Right ventricle myocardium superior (tissue), 1 donor: ENCODE measurements at places on chromosomes 12 and 14. TPM values are rescaled to one million over a fixed set of nuclear protein-coding genes. Genes with fewer than 3 reads are reported as not detected.

Gene TOMM20L
- total RNA-seq, result not detected

Gene COCH
- 0.51 TPM for total RNA-seq

Gene P2RX2
- not detected for total RNA-seq

Gene CCDC197
- 1.3 TPM for total RNA-seq

Gene IL26
- not detected for total RNA-seq

Gene ACSS3
- total RNA-seq, result 25.8 TPM

Gene CCDC92
- 54.0 TPM for total RNA-seq

Gene INSM2
- not detected for total RNA-seq

Gene POTEG
- not detected for total RNA-seq

Gene TSHR
- not detected for total RNA-seq

Gene CEBPE
- not detected for total RNA-seq

Gene SLC4A8
- total RNA-seq, result 0.89 TPM

Gene PARPBP
- total RNA-seq, result 0.24 TPM

Gene NFATC4
- total RNA-seq, result 25.6 TPM

Gene SLC25A21
- 0.78 TPM for total RNA-seq

Gene CLEC2A
- not detected for total RNA-seq

Gene GRIP1
- total RNA-seq, result 4.1 TPM

Gene FITM1
- 126 TPM for total RNA-seq

Gene OAS2
- 3.7 TPM for total RNA-seq

Gene RAPGEF3
- total RNA-seq, result 30.6 TPM

Gene CCDC38
- total RNA-seq, result 0.08 TPM

Gene PKP2
- 400 TPM for total RNA-seq

Gene TAS2R8
- not detected for total RNA-seq

Gene TRHDE
- 1.5 TPM for total RNA-seq

Gene EEA1
- total RNA-seq, result 22.1 TPM

Gene BIN2
- 1.5 TPM for total RNA-seq

Gene SLC38A2
- 144 TPM for total RNA-seq

Gene CCDC177
- total RNA-seq, result not detected

Gene SLC2A14
- not detected for total RNA-seq

Gene RECQL
- 18.0 TPM for total RNA-seq

Gene ENDOU
- 0.11 TPM for total RNA-seq

Gene TMBIM6
- total RNA-seq, result 233 TPM

Gene ADAMTS20
- not detected for total RNA-seq

Gene LPAR5
- total RNA-seq, result 7.3 TPM

Gene OR6C1
- total RNA-seq, result not detected

Gene KRT75
- total RNA-seq, result not detected

Gene TCL1B
- not detected for total RNA-seq

Gene GALNT9
- total RNA-seq, result not detected

Gene RTN1
- total RNA-seq, result 1.1 TPM

Gene SCN8A
- total RNA-seq, result 0.13 TPM

Gene NKX2-1
- not detected for total RNA-seq

Gene P2RX7
- 1.7 TPM for total RNA-seq

Gene GLT8D2
- total RNA-seq, result 6.1 TPM

Gene GPR135
- 1.4 TPM for total RNA-seq

Gene TEP1
- total RNA-seq, result 9.3 TPM

Gene LAG3
- 0.22 TPM for total RNA-seq

Gene GPR162
- 4.4 TPM for total RNA-seq

Gene RDH5
- total RNA-seq, result 10.1 TPM

Gene PLEKHG7
- total RNA-seq, result not detected

Gene C12orf75
- 0.97 TPM for total RNA-seq

Gene CDCA3
- total RNA-seq, result 1.3 TPM

Gene CLEC7A
- total RNA-seq, result 2.3 TPM

Gene ZNF891
- 1.0 TPM for total RNA-seq

Gene NXPH4
- total RNA-seq, result 0.70 TPM
